MM.1S (cell line): ENCODE measurements at places on chromosomes 6 and 20.

DNA sequence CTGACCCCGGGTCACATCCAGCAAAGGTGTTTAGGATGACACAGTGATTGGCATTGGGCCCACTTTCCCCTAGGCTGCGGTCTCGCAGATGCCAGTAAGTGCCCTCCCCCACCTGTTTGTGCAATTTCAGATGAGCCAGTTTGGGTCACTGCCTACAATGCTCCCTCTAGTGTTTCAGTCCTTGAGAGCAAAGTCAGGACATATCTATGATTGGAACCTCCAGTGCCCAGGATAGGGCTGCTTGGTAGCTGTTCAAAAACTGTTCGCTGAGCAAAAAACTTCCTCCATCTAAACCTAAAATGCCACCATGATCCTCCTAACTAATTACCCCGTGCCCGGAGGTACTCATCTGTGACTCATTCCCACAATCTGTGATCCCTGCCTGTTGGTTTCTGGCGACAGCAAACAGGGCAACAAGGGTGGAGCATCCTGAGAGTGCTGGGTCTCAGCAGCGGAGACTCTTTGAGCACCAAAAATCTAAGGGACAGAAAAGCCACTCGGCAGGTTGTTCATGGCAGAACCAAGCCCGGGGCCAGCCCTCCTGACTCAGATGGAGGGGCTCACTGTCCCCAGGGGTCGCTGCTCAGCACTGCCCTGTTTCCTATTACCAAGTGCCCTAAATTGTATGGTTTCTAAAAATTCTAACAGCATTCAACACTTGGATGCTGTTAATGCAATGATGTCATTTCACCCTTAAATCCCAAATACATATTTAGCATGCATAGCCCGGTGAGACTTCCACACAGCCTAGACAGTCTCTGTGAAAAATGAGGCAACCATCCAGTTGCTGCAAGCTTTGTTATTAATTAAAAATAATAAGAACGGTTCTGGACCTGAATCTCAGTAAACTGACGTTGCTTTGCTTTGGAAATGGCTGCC lies 5.0 kb downstream of the VSX1 start:
- peak; percentile 86 for DNase-seq

GRCh38 chr6:156982168-156982567 lies 205.0 kb downstream of the ARID1B start:
- no peak for DNase-seq

DNA sequence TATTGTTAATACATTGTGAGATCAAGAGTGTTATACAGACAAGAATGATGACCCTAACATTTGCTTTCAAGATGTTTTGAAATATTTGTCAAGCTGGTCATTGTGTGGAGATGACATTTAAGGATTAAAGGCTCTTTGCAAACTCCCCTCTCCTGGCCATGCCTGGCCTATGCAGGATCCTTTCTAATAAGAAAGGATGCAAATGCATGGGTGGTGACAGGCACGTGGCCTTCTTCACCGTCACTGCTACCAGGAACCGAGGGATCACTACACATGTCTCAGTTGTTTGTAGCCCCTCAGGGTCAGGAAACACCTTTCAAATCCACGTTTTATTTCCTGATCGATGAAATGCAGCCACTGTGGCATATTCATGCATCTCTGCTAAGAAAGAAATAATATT lies 419.7 kb downstream of the PRKN start:
- DNase-seq, result no peak

- DNase-seq, result no peak
These were observed 216.1 kb downstream of the FOXA2 start for GRCh38 chr20:22368235-22368634.

GRCh38 chr20:38840894-38841470 lies 35.5 kb downstream of the PPP1R16B start:
- no peak for DNase-seq

GRCh38 chr6:112305795-112306564 lies 41.1 kb upstream of the RFPL4B start:
- DNase-seq, result no peak

DNA sequence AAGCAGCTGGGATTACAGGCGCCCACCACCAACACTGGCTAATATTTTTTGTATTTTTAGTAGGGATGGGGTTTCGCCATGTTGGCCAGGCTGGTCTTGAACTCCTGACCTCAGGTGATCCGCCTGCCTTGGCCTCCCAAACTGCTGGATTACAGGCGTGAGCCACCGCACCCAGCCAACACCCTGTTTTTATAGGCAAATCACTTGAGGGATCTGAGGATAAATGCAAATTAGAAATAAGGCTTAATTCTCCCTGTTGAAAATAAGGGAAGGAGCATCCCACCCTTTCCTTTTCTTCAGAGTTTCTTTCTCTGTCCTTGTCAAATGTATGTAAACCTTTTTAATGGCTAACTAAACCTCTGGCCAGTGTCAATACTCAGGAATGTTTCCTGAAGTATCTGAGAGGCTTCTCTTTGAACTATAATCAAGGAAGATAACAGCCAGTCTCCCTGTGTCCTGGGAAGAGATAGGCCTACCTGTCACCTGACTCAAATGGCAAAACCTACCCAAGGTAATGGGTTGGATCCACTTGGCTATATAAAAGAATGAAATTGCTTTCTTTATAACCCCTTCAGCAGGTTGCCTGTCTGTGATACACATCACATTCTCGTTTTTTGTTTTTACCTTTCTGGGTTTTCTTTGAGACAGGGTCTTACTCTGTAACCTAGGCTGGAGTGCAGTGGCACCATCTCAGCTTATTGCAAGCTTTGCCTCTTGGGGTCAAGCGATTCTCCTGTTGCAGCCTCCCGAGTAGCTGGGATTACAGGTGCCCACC lies 64.5 kb upstream of the TNFAIP3 start:
- DNase-seq, result no peak

DNA sequence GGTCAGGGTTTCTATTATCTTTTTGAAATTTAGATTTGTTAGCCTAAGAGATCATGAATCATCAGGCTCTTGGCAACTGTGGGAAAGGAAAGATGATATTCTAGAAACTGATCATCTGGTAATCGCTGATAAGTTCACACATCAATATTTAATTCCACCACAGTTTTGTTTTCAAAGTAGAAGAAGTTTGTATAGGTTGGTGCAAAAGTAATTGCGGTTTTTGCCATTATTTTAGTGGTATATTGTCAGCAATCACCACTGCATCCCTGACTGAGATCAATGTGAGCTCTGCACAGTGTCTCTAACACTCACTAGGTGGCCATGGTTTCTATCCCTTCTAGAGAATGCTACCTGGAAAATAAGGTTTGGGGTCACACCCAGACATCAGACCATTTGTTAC lies 17.0 kb upstream of the PXDC1 start:
- DNase-seq, result no peak

GRCh38 chr6:18308070-18308735 lies 43.9 kb upstream of the DEK start:
- DNase-seq, result no peak

- DNase-seq, result no peak
These were observed 119.4 kb upstream of the GJE1 start for GRCh38 chr6:142013287-142013686.

DNA sequence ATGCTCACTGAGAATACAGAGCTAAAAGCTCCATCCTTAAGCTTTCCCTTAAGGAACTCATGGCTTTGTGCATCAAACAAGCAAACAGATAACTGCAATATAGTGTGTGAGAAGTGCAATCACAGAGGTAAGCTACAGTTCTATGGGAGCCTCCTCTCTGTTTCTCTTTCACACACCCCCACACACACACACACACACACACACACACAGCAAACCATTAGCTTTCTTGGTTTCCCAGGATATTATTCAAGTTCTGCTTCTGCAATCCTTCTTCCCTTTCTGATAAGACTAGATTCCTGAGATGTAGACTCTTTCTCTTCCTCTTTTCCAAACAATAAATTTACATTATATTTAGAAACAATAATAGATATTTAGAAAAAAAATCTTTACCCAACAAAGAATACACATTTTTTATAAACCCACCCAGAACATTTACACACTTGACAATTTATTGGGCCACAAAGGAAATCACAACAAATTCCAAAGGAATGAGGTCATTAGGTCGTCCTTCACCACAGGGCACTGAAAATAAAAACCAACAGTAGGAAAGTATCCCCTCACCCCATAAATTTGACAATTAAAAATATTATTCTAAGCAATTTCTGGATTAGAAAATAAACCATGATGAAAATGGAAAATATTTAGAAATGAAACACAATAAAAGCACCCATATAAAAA lies 9.3 kb upstream of the GFOD1 start:
- DNase-seq, result no peak
